ENCODE measurements at places on chromosomes 12 and 14. TPM values are rescaled to one million over a fixed set of nuclear protein-coding genes. Genes with fewer than 3 reads are reported as not detected.

ENDOU gene
- polyA plus RNA-seq, result 0.80 TPM

CAPS2 gene
- 5.3 TPM for polyA plus RNA-seq

SRRM4 gene
- polyA plus RNA-seq, result 10.0 TPM

KCNJ8 gene
- polyA plus RNA-seq, result 4.4 TPM

KRT71 gene
- polyA plus RNA-seq, result not detected

KRT85 gene
- polyA plus RNA-seq, result not detected

CLECL1 gene
- not detected for polyA plus RNA-seq

KRT7 gene
- polyA plus RNA-seq, result 2.1 TPM

TBK1 gene
- 3.4 TPM for polyA plus RNA-seq

BIN2 gene
- polyA plus RNA-seq, result 1.3 TPM

FOXG1 gene
- 28.3 TPM for polyA plus RNA-seq

METAP2 gene
- polyA plus RNA-seq, result 48.1 TPM

ACRBP gene
- polyA plus RNA-seq, result 1.4 TPM

ADGRD1 gene
- 2.9 TPM for polyA plus RNA-seq

RNASE3 gene
- not detected for polyA plus RNA-seq

LIMA1 gene
- 12.5 TPM for polyA plus RNA-seq

DNAI7 gene
- polyA plus RNA-seq, result 0.70 TPM

TAS2R8 gene
- not detected for polyA plus RNA-seq

KRT2 gene
- polyA plus RNA-seq, result not detected

SERPINA9 gene
- polyA plus RNA-seq, result not detected

ASIC1 gene
- 13.8 TPM for polyA plus RNA-seq

ANKRD33 gene
- polyA plus RNA-seq, result not detected

SERPINA12 gene
- not detected for polyA plus RNA-seq

RBM23 gene
- 104 TPM for polyA plus RNA-seq

COL2A1 gene
- polyA plus RNA-seq, result 1.7 TPM

LALBA gene
- not detected for polyA plus RNA-seq

All from brain (organoid and tissue), 16 donors.